Ureter (tissue), 1 donor: ENCODE measurements at places on chromosomes 3 and 15. TPM values are rescaled to one million over a fixed set of nuclear protein-coding genes. Genes with fewer than 3 reads are reported as not detected.

Gene MUSTN1
- total RNA-seq, result 15.9 TPM

Gene BLM
- total RNA-seq, result 3.7 TPM

Gene WNT5A
- 152 TPM for total RNA-seq

Gene TNFSF10
- total RNA-seq, result 44.1 TPM

Gene CSPG5
- total RNA-seq, result not detected

Gene CYP1A1
- total RNA-seq, result not detected

DNA sequence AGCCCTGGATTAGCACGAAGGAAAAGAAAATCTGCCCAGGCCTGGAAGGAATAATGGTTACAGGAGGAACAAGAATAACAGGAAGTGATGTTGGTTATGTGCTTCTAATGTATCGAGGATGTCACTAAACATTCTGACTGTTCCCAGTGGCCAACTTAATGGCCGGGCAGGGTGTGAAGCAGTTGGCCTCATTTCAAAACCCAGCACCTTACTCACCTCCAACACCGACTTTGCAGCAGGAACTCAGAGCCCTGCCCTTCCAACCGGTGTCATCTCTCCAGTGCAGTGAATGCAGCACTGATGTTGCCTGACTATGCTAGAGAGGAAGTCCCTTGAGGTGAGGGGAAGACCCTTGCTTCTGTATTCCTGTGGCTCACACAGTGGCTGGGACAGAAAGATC, 162.4 kb upstream of the LRTM1 start:
- no peak for DNase-seq

DNA sequence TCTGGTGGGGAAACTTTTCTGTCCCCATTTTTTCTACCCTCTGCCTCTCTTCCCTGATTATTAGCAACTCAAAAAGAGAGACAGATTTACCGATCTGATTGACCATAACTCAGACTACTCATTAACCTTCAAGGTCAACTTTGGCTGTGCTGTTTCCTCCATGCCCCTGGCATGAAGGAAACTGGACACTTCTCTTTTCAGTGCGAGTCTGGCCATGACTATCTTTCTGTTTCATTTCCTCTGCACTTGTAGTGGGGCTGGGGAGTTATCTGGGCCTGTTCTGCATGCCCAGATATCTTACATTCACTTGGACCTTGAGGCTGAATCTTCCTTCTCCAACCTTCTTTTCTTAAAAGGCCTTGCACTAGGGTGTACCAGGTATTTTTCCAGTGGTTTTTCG, 76.9 kb upstream of the SLCO2A1 start:
- DNase-seq, result no peak

GRCh38 chr3:54756330-54756731, 171.5 kb downstream of the LRTM1 start:
- DNase-seq, result no peak

DNA sequence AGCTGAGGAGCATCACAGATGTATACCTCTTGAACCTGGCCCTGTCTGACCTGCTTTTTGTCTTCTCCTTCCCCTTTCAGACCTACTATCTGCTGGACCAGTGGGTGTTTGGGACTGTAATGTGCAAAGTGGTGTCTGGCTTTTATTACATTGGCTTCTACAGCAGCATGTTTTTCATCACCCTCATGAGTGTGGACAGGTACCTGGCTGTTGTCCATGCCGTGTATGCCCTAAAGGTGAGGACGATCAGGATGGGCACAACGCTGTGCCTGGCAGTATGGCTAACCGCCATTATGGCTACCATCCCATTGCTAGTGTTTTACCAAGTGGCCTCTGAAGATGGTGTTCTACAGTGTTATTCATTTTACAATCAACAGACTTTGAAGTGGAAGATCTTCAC, 3.0 kb downstream of the CCR8 start:
- no peak for DNase-seq

- no peak for DNase-seq
Measured at GRCh38 chr3:35528728-35529127, 110.6 kb upstream of the ARPP21 start.

DNA sequence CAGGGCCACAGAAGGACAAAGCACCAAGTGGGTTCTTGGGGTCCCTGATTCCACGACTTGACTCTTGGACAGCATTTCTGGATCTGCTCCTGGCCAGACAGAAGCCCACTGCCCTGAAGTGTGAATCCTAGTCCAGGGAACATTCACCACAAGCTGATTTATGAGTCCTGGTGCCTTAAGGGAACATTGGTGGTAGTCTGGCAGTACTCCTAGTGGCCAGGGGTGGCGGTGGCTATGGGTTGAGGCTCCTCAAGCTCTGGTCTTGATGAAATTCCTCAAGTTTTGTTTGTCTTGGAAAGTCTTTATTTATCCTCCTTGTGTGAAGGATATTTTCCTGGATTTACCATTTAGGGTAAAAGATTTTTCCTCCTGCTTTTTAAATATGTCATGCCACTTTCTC, 307.5 kb downstream of the PYDC2 start:
- no peak for DNase-seq

DNA sequence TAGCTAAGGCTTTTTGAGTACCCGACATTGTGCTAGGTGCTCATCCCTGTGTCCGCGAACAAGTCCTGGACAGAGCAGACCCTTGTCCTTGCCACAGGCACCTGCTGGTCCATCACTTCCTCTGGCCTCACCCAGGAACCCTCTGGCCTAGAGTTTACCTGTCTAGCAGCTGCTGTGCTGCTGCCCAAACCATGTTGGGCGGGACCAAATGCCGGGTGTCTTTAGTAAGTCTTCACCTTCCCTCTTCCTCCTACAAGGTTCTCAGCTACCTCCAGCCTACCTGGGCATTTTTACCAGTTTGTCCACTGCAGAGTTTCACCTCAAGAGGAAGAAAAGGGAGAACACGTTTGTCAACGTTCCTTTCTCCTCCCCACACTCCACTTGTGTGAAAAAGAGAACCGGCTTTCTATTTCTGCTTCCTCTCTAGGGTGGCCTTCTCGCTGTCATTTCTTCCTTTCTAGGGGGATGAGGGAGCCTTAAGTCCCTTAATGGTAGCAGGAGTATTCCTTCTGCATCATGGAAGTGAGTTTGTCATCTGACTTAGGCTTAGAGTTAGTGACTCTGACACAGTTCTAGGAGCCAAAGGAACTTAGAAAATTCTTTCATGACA, 80.4 kb upstream of the GCNT3 start:
- DNase-seq, result peak; percentile 45

- DNase-seq, result no peak
Measured at GRCh38 chr3:13307041-13307440, 113.1 kb downstream of the NUP210 start.

- no peak for DNase-seq
Measured at GRCh38 chr3:73084170-73084569, 22.7 kb downstream of the EBLN2 start.

GRCh38 chr3:13621381-13622221, 72.7 kb downstream of the FBLN2 start:
- no peak for DNase-seq

- no peak for DNase-seq
Measured at GRCh38 chr3:185103359-185104127, 49.3 kb downstream of the C3orf70 start.

- DNase-seq, result peak; percentile 88
Measured at GRCh38 chr15:31758126-31758525, 272.2 kb upstream of the CHRNA7 start.
